ENCODE measurements at places on chromosomes 7 and 10.

DNA sequence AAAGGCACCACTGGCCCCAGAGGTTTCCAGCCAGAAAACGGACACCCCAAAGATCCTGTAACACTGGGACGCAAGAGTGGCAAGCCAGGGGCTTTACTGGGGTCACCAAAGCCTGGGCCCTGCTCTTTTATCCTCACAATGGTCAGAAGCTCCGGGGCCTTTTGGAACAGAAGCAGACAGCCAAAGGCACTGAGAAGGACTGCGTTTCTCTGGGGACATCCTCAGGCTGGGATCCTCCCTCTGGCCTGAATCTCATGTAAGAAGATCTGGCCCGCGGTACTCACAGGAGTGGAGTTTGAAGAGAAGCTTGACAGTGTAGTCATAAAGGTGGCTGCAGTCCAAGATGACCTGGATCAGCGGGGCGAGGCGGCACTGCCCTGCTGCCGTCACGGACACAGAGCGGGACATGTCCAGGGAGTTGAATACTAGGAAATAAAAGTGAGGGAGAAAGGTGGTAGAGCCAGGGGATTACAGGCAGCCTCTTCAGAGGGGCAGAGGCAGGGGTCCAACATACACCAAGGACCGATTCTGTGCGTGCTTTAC lies 81.4 kb downstream of the SPDYE5 start:
- DNase-seq: no peak

- DNase-seq: no peak
Measured at GRCh38 chr10:123535386-123535785, 130.8 kb upstream of the GPR26 start.

- DNase-seq: no peak
Measured at GRCh38 chr7:36852017-36852416, 127.7 kb upstream of the AOAH start.

DNA sequence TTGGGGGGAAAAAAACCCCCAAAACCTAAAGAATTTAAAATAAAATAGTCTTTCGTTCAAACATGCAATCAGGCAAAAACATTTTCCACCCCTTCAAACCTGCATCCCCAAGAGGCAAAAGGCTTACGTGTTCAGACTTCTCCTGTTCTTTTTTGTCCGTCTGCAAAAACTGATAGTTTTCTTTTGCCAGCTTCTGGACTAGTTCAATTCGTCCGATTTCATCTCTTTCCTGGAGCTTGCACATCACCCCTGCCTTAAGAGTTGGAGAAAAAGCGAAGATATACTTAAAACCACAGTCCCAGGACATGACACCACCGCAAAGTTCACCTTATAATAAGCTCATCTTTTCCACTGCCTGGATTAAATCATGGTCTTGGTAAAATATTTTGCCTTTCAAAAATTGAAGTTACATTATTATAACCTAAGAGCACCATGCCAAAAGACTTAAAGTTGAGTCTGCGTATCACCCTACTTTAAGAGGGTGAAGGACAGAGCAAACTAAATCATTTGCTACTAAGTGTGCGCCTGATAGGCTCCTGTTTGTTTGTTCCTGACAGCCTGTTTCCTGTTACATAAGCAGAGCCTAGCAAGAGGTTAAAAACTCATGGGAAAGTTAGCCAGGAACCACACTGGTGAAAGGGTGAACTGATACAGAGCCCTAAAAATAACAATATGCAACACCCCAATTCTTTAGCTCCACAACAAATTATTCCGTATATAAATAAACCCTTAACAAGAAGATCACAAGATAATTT lies 137.0 kb downstream of the RAPGEF5 start:
- DNase-seq: no peak

DNA sequence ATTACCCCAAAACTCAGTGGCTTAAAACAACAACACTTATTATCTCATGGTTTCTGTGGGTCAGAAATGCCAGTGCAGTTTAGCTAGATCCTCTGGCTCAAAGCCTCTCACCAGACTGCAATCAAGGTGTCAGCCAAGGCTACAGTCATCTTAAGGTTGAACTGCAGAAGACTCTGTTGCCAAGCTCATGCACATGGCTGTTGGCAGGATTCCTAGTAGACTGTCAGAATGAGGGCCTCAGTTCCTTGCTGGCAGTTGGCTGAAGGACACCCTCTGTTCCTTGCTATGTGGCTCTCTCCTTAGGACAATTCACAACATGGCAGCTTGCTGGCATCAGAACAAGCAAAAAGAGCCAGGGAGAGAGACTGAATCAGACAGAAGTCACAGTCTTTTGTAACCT lies 34.7 kb downstream of the TOMM7 start:
- no peak for DNase-seq

GRCh38 chr10:72049969-72050781 lies 38.2 kb downstream of the SPOCK2 start:
- DNase-seq: no peak

- DNase-seq: no peak
Measured at GRCh38 chr7:12716134-12716681, 28.8 kb downstream of the ARL4A start.

DNA sequence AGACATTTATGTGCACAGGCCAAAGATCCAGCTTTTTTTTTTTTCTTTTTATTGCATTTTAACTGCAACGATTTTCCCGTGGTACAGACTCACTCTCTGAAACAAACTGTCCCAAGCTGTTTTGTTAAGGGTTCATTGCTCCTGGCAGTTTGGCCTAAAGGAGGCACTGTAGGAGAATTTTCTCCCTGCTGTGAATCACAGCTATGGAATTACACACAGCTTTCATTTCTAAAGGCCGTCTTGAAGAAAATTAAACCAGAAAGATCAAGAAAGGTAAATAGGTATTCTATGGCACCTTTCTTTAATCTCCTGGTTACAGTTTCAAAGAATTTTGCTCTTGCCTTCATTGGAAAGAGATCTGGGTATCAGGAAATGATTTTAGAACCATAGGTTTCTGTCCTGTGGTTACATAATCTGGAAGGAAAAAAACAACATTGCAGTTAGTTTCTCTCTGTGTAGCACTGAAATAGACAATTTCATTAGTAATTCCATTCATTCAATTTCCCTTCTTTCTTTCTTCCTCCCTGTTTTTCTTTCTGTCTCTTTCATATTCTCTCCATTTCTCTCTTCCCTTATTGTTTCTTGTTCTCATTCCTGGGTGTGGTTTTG lies 51.2 kb downstream of the PDK4 start:
- no peak for DNase-seq

- DNase-seq: no peak
Measured at GRCh38 chr7:15556339-15557105, 5.3 kb downstream of the AGMO start.

- DNase-seq: no peak
Measured at GRCh38 chr7:12152196-12152918, 58.7 kb upstream of the TMEM106B start.

All from CD4-positive, alpha-beta T cell treated with Interleukin-4 for 4 hours (primary cell).